ENCODE measurements at places on chromosomes 7 and 10.
A peak's percentile ranks its signal among the peaks of the same experiment; 100 is the strongest.

GRCh38 chr10:69640196-69640980 is 10.3 kb downstream of the FAM241B start:
- DNase-seq: no peak

DNA sequence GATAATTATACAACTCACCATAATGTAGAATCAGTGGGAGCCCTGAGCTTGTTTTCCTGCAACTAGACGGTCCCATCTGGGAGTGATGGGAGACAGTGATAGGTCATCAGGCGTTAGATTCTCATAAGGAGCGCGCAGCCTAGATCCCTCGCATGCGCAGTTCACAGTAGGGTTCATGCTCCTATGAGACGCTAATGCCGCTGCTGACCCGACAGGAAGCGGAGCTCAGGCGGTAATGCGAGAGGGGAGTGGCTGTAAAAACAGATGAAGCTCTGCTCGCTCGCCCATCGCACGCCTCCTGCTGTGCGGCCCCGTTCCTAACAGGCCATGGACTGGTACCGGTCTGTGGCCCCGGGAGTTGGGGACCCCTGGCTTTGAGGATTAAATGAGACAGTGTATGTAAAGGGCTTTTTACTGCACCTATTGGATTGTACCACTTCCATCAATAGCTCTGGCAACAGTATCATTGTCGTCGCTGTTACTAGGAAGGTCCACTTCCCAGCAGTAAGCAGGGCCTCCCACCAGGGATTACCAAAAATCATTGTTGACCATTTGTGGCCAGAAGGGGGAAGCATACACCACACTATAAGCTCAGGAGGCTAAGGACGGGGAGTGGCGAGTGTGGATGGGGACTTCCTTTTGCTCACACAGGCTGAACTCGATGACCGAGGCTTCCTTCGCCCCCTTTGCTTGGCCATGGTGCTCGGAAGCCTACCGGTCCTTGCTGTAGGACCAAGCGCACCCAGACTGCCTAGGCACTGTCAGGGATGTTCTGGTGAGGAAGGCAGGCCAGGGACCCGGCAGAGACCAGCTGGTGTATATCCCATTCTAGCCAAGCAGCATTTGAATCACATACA is 26.4 kb downstream of the AKR1B1 start:
- peak; percentile 79 for DNase-seq

GRCh38 chr10:98411166-98411565 is 3.8 kb downstream of the PYROXD2 start:
- DNase-seq: no peak

GRCh38 chr7:96196676-96197075 is 125.2 kb downstream of the SLC25A13 start:
- DNase-seq: no peak

DNA sequence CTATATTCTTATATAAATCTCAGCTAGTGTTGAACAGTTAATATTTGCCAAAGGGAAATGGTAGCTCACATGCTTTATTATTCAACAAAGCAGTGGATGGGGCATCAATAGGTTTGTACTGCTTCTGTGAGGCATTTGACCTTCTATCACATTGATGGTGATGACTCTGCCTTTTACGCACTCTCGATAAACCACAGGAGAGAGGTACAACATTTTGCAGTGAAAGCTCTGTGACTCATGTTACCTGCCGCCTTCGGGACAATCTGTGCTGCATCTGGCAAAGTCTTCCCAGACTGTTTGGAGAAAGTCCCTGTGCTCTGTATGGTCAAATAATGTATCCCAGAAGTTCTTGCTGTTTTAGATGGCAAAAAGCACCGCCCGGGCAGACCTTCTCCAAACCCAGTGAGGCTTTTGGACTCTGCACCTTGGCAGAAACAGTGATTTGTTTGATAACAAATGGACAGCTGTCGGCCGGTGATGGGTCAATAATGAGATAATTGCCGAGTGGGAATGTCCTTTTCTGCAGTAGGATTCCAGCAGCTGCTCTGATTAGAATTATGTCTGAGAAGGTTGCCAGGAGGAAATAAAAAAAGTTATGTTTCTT is 61.0 kb downstream of the PLPP4 start:
- no peak for DNase-seq

DNA sequence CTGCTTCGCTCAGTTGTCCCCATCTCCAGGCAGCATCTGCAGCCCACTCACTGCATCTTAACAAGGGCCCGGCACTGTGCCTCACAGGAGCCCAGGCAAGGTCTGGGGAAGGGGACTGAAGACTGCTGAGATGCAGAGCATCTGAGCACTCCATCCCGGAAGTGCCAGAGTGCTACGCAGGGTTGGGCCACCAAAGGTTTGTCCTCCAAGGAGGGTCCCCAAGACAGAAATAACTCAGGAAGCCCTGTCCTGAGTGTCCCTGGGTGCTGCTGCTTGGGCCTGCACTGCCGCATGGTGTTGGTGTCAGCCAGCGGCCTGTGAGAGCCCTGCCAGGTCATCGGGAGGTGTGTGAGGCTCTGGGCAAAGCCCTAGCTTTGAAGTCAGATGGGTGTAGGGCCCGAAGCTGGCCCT is 288.2 kb upstream of the ZMIZ1 start:
- no peak for DNase-seq

GRCh38 chr7:7996568-7996967 is 28.0 kb downstream of the GLCCI1 start:
- DNase-seq: no peak

DNA sequence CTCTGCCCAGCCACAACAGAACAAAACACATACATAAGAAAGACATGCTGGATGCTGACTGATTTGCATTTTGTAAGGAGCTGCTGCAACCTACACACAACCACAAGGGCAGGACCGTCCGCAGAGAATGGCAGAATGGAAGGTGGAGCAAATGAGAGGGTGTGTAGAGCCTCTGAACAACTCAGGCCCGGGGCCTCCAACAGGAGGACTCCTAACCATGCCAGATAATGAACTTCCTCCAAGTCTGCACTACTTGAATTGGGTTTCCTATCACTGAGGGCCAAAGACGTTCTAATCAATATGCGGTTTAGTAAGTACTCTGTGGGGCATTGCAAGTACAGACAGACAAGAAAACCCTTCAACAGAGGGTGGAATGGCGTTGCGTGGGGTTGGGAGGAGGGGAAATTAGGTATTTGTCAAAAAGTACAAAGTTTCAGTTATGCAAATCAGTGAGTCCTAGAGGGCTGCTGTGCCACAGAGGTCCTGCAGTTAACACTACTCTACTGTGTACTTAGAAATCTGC is 14.6 kb downstream of the VOPP1 start:
- no peak for DNase-seq

- no peak for DNase-seq
These were observed 3.2 kb downstream of the PSMA2 start for GRCh38 chr7:42928754-42929153.

GRCh38 chr7:112308974-112309373 is 102.5 kb downstream of the ZNF277 start:
- DNase-seq: no peak

DNA sequence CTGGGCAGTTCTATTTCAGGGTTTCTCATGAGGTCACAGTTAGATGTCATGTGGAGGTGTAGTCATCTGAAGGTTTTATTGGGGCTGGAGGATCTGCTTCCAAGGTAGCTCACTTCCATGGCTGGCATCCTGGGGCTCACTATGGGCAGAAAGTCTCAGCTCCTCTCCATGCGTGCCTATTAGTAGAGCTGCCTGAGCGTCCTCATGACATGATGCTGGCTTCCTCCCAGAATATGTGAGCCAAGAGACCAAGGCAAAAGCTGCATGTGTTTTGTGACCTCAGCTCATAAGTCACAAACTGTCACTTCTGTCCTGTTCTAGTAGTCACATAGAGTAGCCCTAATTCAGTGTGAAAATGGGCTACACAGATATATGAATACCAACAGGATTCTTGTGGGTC is 524.4 kb downstream of the SUGCT start:
- no peak for DNase-seq

GRCh38 chr7:86785641-86786040 is 141.9 kb downstream of the GRM3 start:
- DNase-seq: no peak

DNA sequence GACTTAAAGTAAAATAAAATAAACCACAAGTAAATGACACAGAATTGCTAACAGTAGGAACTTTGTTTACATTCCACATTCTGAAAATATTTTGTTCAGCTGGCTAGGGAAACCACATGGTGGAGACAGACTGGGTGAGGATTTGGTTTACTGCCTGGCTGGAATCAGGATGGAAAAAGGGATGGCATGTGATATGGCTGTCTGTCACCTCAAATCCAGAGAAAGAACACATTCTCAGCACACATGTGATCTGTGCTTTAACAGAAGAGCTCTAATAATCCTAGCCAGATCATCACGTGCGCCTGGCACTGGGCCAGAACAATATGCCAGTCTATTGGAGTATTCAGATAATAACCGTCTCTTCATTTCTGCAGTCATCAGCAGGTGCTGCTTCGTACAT is 90.9 kb upstream of the PIP4K2A start:
- DNase-seq: no peak

- no peak for DNase-seq
These were observed 562.9 kb downstream of the GFRA1 start for GRCh38 chr10:115710136-115710535.
